Stimulated activated CD8-positive, alpha-beta memory T cell treated with anti-CD3 and anti-CD28 coated beads, Interleukin-7, amount 100 ng/mL, for 24 hours (primary cell): ENCODE measurements at places on chromosomes 13 and 19.

DNA sequence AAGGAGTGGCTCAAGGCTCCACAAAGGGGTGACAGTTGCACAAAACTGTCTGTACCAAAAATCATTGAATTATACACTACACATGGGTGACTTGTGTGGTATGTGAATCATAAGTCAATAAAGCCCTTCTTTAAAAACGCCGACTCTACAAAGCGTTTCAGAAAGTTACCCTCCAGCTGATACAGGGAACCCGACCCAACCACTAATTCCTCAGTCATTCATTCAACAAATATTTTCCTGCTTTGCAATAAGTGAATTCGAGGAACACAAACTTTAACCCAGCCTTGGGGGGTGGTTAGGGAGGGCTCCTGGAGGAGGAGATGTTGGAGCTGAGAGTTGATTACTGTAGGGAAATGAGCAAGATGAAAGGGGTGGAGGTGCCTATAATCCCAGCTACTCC, 32.0 kb downstream of the LTBP4 start:
- DNase-seq, result no peak

DNA sequence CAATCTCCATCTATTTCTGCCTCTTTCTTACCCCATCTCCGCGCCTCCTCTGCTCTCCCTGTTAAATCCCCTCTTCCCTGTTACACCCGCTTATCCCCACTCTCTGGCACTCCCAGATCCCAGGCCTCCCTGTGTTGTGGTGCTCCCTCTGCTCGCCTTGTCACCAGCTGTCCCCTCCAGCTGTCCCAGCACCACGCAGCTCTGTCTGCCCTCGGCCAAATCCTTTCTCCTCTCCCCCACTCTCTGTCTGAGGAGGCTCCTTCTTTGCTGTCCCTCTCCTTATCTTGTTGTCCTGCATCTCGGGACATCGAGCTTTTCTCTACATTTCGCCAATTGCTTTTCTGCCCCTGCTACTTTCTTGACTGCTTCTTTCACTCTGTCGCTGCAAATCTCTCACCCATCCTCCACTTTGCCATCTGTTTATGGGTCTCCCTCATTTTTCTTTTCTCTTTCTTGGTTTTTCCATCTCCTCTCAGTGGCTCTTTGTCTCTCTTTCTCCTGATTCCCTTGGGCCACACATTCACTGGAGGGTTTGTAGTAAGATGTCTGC, 941 bp downstream of the ZNF160 start:
- DNase-seq, result no peak

DNA sequence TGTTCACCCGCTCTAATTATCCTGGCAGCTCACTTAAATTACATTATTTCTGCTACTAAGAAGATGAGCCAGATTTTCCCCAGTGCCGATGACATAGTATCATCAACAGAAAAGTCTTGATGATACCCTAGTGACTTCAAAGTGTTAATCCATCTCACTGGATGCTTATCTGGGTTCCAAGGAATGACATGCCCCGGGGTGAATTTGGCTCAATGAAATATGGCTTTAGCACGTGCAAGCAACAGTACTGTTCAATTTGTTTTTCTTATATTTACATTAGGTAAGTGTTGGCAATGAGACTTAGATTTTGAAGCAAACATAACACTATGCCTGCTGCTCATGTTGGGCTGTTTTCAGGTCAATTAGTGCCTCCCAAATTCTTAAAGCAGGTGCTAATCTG, 548.2 kb upstream of the SLITRK1 start:
- no peak for DNase-seq

DNA sequence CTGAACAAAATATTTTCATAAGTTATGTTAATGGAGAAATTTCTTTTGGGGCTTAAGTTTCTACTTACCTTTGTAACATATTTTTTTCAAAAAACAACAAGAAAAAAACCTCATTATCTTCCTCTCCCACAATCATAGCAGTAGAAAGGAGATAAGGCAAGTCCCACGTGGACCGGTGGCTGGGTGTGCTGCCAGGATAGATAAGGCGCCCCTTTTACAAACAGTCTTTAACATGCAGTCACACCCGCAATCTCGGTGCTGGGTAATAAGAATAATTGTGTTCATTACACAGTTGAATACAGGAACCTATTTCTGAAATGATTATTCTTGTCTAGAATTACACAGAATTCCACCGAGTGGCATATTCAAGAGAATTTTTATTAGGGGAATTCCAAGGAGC, 1202.3 kb downstream of the UQCRFS1 start:
- no peak for DNase-seq

DNA sequence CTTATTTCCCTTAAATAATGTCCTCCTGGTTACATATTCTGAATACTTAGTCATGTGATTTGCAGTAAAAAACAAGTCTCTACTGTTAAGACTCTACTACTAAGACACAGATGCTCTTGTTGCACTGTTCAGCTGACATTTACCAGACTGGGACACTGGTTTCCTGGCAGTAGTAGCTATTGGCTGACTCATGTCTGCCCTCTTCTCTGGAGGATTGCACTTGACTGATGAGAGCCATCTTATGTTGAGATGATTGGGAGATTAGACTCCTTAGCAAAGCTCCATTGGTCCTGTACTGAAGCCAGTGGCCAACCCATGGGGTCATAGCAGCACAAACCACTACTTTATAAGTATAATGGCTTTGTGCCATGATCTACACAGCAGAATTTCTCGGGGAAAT, 1672.6 kb upstream of the PCDH20 start:
- DNase-seq, result no peak

GRCh38 chr19:37074819-37075362, 3.3 kb upstream of the ZNF420 start:
- DNase-seq, result no peak

- DNase-seq, result no peak
Observed at GRCh38 chr13:106874323-106874722, 306.4 kb upstream of the ARGLU1 start.

GRCh38 chr19:23439623-23440022, 44.4 kb upstream of the ZNF91 start:
- DNase-seq, result no peak

GRCh38 chr13:99353836-99354235, 46.6 kb upstream of the GPR183 start:
- no peak for DNase-seq

- no peak for DNase-seq
Observed at GRCh38 chr19:8206147-8207087, 2.8 kb upstream of the CERS4 start.

DNA sequence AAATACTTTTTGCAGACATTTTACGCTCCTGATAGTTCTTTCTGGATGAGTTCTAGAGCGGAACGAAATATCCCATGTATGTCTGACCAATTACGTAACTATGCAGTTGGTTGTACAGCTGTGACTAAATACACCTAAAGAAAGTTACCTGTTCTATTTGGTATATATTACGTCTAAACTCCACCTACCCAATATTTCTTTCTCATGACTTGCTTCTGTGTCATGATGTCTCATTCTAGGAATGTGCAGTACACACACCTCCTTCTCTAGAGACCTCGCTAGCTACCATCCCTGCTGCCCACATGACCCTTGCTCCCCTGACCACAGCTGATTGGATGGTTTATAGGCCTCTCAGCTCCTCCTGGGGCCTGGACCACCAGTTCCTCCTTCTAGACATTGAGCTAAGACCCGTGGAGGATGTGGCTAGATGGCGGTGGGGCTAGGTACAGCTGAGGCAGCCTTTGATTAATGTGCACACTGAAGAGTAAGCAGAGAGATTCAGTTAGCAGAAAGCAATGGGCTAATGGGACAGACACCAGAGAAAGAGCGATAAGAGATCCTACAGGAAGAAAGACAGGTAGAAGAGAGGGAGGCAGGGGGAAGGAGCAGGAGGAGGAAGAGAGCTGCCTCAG, 422.1 kb downstream of the COG6 start:
- no peak for DNase-seq

- no peak for DNase-seq
Observed at GRCh38 chr13:24630851-24631620, 49.2 kb upstream of the ATP12A start.

GRCh38 chr13:49620170-49620621, 8.1 kb upstream of the ARL11 start:
- DNase-seq, result no peak

DNA sequence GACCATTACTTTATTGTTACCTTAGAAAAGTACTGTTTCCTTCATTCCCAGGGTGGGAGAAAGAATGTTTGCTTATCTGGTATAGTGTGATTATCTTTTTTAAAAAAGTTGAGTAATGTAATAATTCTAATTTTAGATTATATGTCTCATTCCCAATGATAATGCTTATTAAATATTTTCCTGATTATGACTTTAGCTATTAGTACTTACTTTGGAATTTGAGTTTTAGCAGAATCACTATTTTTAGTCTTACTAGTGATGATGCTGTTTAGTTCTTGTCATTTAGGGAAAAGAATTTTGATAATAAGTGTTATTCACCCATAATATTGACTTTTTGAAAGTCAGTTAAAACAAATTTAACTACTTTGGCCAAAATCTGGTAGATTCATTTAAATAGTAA, 95.2 kb downstream of the FRY start:
- no peak for DNase-seq

- DNase-seq, result no peak
Observed at GRCh38 chr13:113151745-113152690, 6.4 kb upstream of the PROZ start.

- no peak for DNase-seq
Observed at GRCh38 chr19:27780367-27781075, 1432.4 kb downstream of the UQCRFS1 start.

DNA sequence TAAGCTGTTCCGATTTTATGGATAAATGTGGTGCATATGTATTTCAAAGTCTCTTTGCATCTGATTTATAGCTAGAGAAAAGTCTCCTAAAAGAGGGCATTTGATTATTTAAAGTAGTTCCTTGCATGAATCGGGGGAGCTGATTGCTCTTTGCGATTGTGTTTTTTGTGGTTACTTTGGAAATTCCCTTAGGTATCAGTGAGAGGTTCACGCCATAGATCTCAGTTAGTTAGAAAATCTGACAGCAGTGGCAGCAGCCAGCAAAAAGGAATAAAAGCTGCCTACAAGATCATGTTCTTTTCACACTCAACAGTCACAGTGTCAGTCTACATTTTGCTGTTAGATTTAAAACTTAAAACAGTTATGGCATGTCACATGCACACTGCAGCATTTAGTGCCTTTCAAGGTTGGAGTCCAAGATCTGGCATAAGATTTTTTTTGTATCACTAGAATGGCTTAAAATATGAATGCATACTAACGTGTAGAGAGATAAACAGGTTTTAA, 436.5 kb upstream of the PCDH20 start:
- no peak for DNase-seq

DNA sequence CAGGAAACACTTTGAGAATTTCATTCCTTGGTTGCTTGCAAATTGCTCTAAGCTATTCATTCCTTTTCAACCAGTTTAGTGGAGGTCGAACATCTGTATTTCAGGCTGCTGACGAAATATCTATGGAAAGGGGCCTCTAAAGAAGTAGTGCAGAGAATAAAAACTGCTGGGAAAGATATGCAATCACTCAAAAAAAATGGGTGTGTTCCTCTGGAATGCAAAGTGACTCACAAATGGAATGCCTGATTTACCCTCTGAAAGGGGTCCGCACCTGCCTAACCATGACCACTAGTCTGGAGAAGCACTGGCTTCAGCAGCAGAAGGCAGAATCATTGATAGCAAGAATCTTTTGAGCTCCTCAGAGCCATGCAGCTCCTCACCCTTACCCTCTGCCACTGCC, 129.4 kb downstream of the PCDH9 start:
- DNase-seq, result no peak

- no peak for DNase-seq
Observed at GRCh38 chr13:74000876-74001275, 133.3 kb downstream of the KLF12 start.

DNA sequence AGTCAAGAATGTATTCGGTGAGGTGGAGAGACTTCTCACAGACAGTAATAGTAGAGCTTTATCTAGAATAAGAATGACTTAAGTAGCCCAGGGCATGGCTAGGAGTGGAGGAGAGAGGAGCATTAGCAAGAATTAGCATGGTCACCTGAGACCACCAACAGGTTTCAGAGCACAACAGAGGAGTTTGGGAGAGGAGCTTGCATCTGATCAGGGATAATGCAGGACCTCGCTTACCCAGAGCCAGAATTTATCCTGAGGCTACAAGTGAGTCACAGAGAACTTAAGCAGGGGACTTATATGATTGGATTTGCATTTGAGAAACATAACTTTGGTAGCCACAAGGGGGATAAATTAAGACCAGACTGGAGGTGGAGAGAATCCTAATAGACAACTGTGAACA, 102.1 kb upstream of the FNDC3A start:
- no peak for DNase-seq

DNA sequence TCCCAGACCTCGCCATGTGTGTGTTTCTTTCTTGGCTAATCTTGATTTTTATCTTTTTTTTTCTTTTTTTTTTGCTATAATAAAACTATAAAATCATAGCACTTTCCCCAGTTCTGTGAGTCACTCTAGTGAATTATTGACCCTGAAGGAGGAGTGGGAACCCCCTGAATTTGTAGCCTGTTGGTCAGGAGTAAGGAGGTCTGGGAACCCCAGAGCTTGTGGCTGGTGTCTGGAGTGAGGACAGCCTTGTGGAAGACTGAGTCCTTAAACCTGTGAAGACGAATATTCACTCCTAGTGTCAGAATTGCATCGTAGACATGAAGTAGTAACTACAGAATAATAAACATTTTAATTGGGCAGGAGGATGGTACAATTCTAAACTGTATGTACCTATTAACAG, 7.4 kb downstream of the EID2B start:
- DNase-seq, result no peak

DNA sequence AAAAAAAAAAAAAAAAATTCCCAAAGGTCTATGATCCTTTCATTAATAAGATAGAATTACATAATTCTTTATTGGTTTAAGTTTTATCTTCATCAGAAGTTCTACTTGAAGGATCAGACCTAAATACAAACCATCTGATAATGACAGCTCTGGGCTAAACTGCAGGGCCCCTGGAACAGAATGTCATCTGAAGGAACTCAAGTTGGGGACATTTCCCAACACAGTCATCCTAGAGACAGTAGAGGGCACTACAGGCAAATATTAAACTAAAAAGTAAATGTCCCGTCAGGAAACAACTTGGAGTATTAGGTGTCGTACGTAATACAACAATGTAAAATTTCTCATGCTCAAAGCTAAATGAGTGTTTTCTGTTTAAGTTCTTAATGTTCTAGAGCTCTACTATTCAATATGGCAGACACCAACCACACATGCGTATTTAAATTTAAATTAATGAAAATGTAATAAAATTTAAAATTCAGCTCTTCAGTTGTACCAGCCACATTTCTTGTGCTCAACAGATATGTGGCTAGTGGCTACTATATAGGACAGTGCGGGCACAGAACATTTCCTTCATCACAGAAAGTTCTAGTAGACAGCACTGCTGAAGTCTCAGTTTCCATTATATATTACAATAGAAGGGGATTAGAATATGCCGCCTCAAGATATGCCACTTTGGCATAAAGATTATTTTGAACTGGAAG, 21.8 kb upstream of the NAXD start:
- no peak for DNase-seq

DNA sequence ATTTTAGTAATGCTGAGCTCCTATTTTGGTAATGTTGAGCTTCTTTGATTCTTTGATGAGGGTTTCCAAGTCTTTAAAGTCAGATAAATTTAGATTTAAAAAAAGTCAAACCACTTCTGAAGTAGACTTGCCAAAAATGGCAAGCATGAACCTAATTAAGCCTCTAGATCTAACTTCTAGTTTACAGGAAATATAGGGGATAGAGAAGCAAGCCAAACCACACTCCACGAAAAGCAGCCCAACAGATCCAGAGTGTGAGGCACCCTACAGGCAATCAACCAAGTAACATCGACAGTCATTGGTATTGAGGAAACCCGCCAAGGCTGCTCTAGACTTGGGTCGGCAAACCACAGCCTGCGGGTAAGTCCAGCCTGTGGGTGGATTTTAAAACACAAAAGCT, 3.7 kb downstream of the GGACT start:
- no peak for DNase-seq

- no peak for DNase-seq
Observed at GRCh38 chr13:89738072-89738471, 1609.4 kb upstream of the MIR17HG start.
